NT2/D1 (cell line): ENCODE measurements at places on chromosomes 1 and 21.

DNA sequence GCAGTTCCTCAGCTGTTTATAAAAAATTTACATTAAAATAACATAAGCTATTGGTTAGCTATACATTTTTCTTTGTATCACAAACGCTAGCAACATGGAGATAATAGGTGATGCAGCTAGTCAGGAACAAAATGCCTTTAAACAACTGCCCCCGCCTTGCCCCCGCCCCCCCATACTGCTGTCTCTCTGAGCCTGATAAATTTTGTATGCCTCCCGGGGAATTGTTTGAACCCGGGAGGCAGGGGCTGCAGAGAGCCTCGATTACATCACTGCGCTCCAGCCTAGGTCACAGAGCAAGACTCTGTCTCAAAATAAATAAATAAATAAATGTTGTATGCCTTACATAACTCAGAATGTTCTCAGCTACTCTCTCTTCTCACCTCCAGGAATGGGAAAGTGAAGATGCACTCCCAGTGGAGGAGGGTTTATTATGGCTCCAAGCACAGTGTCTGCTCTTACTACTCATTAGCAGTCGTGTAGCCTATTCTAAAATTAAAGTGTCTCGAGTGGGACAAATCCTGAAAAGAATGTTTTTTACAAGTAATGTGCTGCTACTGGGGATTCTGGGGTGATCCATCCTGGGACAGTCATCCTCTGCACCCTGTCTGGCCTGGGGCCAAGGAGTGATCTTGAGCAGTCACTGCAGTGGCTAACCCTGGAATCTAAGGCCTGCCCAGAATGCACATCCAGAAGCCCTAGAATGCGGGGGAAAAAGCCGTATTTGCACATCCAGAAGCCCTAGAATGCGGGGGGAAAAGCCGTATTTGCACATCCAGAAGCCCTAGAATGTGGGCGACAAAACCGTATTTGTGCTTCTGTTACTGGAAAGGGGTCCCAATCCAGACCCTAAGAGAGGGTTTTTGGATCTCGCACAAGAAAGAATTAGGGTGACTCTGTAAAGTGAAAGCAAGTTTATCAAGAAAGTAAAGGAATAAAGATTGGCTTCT, 39.4 kb upstream of the ZNF496 start:
- DNase-seq: no peak

DNA sequence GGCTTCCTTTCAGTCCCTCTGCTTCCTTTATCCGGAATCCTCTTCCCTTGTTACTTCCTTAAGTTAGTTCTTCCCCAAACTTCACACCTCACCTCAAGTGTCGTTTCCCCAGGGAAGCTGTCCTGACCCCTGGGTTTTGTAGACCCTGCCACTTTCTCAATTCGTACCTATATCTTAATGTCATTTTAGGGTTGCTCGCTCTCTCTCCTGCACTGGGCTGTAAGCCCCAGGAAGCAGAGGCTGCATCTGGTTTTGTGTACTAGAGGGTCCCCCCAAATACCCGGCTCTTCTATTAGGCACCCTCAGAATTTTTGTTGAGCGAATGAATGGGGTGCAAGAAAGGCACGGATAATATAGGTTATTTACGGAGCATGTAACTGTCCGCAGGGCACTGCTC, 603 bp upstream of the OPRD1 start:
- no peak for DNase-seq

GRCh38 chr1:213596729-213597128, 391.0 kb upstream of the PROX1 start:
- no peak for DNase-seq

- peak; percentile 85 for DNase-seq
Measured at GRCh38 chr1:201792534-201793305, 36.2 kb upstream of the IPO9 start.

- no peak for DNase-seq
Measured at GRCh38 chr1:112325504-112325903, 70.5 kb upstream of the CTTNBP2NL start.

- DNase-seq: no peak
Measured at GRCh38 chr1:99352821-99353220, 88.5 kb downstream of the PLPPR4 start.

GRCh38 chr1:166165661-166166328, 1.0 kb downstream of the FAM78B start:
- DNase-seq: peak; percentile 47

GRCh38 chr1:93022580-93022979, 56.5 kb upstream of the MTF2 start:
- DNase-seq: no peak

- no peak for DNase-seq
Measured at GRCh38 chr1:234836045-234836681, 226.2 kb upstream of the IRF2BP2 start.

GRCh38 chr21:34583926-34584563, 30.9 kb downstream of the RCAN1 start:
- no peak for DNase-seq

DNA sequence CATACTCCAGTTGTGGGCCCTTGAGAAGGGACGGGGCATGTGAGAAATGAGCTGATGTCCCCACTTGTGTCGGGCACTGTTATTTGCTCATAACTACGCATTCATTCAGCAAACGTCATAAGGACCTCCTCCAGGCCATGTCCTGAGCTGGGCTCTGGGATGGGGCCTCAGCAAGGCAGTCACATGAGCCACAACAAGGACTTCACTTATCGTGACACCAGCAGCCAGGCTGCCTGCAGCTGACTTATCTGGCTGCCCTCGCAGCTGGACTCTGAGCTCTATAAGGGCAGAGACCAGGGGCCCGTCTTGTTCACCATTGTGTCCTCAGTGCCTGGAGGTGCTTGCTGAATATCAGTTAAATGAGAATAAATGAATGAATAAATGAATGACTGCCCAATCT, 37.5 kb upstream of the GRIK3 start:
- DNase-seq: no peak

DNA sequence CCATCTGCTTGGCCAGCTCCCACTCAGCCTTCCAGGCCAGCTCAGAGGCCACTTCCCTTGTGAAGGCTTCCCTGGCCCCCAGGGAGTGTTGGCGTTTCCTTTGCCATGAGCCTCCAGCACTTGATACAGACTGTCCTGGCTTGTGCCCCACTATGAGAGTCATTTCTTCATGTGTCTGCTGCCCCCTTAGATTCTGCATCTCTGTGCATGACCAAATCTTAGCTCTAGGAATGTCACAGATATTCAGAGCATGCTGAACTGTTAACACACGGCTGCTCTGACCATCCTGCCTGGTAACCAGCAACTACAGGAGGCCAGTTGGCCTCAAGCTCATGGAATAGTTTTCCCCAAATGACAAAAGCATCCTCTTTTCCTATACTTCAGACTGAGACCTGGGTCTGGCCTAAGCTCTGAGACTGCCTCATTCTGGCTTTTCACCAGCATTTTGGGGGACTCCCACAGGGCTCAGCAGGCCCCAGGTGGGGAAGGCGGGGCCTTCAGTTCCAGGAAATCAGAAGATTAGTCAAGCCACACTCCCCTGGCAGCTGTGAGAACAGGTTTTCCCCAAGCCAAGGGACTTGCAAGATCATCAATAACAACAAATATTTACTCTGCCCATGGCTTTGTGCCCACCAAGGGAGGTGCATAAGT, 182.6 kb upstream of the EDN2 start:
- no peak for DNase-seq

- no peak for DNase-seq
Measured at GRCh38 chr1:192566657-192567056, 8.9 kb upstream of the RGS1 start.

DNA sequence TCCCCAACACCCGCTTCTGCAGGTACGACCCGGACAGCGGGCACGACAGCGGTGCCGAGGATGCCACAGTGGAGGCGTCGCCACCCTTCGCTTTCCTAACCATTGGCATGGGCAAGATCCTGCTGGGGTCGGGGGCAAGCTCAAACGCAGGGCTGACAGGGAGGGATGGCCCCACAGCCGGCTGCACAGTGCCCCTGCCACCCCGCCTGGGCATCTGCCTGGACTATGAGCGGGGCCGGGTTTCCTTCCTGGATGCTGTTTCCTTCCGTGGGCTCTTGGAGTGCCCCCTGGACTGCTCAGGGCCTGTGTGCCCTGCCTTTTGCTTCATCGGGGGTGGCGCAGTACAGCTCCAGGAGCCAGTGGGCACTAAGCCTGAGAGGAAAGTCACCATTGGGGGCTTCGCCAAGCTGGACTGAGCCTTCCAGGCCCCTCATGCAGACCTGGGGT, 10.1 kb downstream of the TRIM46 start:
- no peak for DNase-seq

DNA sequence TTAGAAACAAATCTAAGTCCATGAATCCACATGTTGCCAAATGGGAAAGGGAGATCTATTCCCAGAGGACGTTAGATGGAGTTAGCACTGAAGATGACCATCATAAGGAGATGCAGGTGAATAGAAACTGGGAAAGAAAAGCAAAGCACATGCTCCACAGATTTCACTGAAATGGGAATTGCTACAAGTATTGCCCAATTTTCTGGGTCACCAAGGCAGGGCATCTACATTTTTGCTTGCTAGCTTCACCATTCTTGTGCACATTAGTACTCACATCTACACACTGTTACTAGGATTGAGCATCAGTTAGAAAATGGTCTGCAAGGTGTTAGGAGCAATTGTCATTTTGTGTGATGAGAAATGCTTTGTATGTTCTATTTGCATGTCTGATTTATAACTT, 99.1 kb downstream of the JAK1 start:
- no peak for DNase-seq

- peak; percentile 68 for DNase-seq
Measured at GRCh38 chr21:33025106-33025488, 638 bp upstream of the OLIG2 start.

DNA sequence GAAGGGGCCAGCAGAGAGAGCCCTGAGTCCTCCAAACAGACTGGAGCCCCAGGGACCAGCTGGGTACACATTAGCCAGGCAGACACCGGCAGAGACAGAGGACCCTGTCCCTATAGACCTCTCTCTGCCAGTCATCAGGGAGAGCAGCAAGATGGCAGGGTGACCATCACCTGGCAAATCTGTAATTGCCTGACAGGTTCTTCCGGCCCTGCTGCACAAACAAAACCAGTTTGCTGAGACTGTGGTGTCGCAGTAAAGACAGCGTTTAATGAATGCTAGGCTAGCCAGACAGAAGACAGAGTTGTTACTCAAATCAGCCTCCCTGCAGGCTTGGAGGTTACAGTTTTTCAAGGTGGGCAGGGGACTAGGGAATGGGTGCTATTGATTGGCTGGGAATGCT, 618.9 kb downstream of the NPHP4 start:
- no peak for DNase-seq

- DNase-seq: no peak
Measured at GRCh38 chr1:81498471-81499462, 302.0 kb upstream of the ADGRL2 start.

- no peak for DNase-seq
Measured at GRCh38 chr1:40932006-40932405, 47.5 kb upstream of the CTPS1 start.

DNA sequence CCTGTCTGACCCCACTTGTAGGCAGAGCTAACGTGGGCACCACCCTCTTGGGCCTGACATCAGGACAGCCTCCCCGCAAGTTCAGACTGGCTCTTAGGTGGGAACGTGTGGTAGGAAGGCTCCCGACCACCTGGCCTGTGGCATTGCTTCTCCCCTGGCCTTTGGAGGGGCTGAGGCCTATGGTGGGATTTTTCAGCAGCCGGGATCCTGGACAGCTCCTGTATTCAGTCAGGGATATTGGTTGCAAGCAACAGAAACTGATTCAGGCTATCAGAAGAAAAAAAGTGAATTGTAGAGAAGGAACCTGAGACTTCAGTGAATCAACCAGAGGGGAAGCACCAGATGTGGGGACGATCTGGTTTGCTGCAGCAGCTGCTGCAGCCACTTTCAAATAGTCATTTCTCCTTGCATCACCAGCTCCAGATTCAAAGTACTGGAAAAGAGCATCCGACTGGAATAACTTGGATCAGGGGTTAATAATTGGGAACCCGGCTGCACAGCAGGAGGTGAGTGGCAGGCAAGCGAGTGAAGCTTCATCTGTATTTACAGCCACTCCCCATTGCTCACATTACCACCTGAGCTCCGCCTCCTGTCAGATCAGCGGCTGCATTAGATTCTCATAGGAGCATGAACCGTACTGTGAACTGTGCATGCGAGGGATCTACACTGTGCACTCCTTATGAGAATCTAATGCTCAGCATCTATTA, 5.9 kb downstream of the RNF186 start:
- no peak for DNase-seq

DNA sequence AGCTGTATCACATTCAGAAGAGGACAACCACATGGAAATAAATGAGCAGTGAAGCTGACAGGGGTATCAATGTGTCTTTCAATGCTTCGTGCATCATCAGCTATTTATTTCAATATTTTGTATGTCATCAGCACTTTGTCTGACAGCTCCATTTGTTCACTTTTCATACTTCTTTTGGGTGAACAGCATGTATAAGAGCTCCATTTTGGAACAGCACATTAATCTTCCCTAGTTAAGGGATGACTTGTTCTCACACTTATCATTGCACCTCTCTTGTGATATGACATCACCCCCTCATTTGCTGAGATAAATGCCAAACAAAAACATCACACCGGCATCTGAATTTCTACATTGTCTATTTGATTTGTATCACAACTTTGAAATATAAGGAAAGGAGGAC, 190.6 kb upstream of the SAMSN1 start:
- no peak for DNase-seq

DNA sequence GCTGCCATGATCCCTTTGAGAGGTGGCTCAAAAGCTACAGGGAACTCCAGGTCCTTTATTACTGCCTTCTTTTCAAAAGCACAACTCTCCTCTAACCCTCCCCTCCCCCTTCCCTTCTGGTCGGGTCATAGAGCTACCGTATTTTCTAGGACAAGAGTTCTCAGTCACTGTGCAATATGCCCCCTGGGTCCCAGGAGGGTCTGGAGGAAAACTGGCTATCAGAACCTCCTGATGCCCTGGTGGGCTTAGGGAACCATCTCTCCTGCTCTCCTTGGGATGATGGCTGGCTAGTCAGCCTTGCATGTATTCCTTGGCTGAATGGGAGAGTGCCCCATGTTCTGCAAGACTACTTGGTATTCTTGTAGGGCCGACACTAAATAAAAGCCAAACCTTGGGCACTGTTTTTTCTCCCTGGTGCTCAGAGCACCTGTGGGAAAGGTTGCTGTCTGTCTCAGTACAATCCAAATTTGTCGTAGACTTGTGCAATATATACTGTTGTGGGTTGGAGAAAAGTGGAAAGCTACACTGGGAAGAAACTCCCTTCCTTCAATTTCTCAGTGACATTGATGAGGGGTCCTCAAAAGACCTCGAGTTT, 3.1 kb downstream of the BTG2 start:
- DNase-seq: no peak

DNA sequence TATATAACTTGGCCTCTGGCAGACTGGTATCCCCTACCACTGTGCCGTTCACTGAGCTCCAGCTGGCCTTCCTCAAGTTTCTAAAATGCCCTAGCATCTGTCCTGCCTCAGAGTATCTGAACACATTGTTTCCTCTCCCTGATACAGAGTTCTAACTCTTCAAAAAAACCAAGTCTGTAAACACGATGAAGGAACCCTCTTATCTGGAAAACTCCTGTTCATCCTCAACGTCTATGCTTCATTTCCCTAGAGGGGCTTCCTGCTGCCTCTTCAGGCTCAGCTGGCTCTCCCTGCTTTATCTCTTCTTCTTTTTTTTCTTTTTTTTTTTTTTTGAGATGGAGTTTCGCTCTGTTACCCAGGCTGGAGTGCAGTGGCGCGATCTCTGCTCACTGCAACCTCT, 5.6 kb downstream of the BSDC1 start:
- no peak for DNase-seq

- DNase-seq: peak; percentile 42
Measured at GRCh38 chr1:113677250-113678158, 81.8 kb downstream of the PHTF1 start.
